Ammon's horn (tissue), 1 donor: ENCODE measurements at places on chromosomes 4 and X.

GRCh38 chrX:111445485-111445884, 33.5 kb upstream of the DCX start:
- peak; percentile 35 for DNase-seq

DNA sequence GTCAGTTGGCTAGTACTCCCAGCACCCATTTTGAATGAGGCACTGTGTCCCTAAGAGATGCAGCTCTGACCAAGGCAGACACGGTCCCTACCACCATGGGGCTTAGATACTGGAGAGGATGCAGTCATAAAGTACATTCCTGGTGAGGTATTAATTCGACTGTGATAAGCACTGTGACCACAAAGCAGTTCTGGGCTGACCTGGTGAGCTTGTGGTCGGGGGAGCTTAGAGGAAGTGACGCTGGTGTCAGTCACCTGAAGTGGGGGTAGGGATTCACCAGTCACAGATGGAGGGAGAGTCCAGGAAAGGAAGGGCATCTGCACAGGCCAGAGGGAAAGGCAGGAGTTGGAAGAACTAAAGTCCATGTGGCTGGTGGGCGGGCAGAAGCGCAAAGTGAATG, 15.8 kb upstream of the CLTRN start:
- DNase-seq: no peak

GRCh38 chr4:17515445-17516407, 761 bp downstream of the CLRN2 start:
- no peak for DNase-seq

- DNase-seq: no peak
Measured at GRCh38 chr4:87540146-87541058, 11.2 kb upstream of the SPARCL1 start.

DNA sequence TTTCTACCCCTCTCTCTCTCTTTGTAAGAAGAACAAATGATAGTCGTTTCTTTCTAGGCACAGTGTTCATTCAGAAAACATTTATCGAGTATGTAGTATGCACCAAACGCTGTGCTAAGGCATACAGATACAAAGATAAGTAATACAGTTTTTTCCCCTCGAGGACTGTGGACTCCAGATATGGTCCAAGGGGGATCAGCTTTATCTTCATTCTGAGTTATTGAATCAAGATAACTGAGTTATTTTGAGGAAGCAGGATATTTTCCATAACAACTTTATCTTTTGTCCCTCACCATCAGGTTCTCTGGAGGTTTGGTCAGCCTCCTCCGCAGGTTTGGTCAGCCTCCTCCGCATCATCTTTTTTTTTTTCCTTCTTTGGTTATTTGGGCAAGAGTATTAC, 15.0 kb downstream of the EREG start:
- DNase-seq: no peak

- DNase-seq: no peak
Measured at GRCh38 chr4:18134111-18134510, 112.6 kb upstream of the LCORL start.

- DNase-seq: no peak
Measured at GRCh38 chr4:77047037-77047436, 28.8 kb downstream of the CCNI start.
